ENCODE measurements at places on chromosomes 12 and 14.

GRCh38 chr12:123044351-123044750 is 63.9 kb downstream of the ARL6IP4 start:
- DNase-seq, result no peak

DNA sequence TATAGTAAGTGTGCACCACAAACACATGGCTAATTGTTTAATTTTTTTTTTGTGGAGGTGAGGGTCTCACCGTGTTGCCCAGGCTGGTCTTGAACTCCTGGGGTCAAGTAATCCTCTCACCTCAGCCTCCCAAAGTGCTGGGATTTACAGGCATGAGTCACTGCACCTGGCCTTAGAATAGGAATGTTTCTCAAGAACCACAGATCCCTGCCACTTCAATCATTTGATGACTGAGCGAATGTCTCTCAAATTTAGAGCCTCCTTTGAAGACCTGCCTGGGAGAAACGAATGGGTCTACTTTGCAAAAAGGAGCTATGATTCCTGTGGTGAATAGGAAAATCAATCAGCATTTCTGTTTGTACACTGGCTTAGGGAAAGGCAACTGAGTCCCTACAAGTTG is 33.5 kb upstream of the CHST11 start:
- DNase-seq, result no peak

DNA sequence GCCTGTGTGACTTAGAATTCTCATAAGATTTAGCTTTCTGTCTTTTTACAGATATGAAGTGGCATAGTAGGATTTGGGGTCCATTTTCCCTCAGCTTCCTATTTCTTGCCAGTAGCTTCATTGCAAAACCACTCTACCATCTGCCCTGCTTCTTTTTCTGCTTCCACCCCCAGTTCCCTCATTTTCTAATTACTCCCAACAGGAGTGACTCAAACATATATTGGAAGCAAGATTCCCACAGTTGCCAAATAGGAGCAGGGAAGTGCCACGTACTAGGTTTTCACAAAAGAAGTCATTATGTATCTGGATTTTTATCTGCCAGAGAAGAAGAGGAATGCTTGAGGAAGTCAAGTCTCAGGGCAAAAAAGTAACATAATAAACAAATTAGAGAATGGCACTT is 64.1 kb downstream of the ANO4 start:
- no peak for DNase-seq

DNA sequence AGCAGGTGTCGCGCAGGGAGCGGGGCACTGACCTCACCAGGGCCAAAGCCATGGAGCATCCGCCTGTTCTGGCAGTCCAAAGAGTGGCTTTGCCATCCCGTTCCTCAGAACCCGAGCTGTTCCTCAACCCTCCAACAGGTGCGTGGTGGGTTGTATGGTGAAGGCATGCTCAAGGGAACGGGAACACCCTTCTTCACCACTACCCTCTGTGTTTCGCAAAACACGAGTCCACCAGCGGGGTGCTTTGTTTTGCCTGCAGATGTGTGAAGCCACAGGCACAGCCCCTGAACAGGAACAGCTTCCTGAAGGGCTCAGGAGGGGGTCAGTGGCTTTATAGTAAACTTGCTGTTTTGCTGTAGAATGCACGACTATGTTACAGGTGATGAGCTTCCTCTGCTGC is 52.7 kb downstream of the SMOC1 start:
- no peak for DNase-seq

DNA sequence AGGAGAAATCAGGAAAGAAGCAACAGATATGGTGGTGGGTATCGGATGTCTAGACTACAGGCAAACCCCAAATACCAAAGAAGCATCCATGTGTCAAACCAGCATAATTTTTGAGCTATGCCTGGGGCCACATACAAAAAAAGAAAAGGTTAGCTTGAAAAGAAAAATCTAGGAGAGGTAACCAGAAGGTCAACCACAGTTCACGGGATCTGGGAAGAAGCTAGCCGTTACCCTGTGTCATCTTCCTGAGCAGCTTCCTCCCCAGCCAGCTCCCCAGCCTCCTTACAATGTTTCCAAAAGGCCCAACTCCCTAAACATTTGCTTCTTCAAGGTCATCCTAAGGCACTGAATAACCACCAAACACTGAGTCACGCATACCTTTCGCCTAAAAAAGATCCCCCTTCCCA is 3.1 kb downstream of the SINHCAF start:
- no peak for DNase-seq

DNA sequence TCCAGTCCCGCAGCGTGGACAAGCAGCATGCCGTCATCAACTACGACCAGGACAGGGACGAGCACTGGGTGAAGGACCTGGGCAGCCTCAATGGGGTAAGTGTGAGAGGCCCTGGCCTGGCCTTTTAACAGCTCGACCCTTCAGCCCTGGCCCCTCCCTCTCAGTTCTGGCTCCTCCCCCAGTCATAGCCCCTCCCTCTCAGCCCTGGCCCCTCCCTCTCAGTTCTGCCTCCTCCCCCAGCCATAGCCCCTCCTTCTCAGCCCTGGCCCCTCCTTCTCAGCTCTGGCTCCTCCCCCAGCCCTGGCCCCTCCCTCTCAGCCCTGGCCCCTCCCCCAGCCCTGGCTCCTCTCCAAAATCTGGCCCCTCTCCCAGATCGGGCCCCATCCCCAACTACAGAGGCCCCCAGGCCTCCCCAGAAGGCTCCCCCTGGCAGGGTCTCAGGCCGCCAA is 11.2 kb downstream of the CEP170B start:
- no peak for DNase-seq

GRCh38 chr12:120445911-120446843 is at the start of the genes GATC and TRIAP1:
Gene GATC, plus strand, starts transcription at chr12:120446444. Its CDS starts 37 bp downstream, at chr12:120446481.
Gene TRIAP1, minus strand, starts transcription at chr12:120446384. Its CDS starts 12 bp downstream, at chr12:120446372.
- peak; percentile 91 for DNase-seq

DNA sequence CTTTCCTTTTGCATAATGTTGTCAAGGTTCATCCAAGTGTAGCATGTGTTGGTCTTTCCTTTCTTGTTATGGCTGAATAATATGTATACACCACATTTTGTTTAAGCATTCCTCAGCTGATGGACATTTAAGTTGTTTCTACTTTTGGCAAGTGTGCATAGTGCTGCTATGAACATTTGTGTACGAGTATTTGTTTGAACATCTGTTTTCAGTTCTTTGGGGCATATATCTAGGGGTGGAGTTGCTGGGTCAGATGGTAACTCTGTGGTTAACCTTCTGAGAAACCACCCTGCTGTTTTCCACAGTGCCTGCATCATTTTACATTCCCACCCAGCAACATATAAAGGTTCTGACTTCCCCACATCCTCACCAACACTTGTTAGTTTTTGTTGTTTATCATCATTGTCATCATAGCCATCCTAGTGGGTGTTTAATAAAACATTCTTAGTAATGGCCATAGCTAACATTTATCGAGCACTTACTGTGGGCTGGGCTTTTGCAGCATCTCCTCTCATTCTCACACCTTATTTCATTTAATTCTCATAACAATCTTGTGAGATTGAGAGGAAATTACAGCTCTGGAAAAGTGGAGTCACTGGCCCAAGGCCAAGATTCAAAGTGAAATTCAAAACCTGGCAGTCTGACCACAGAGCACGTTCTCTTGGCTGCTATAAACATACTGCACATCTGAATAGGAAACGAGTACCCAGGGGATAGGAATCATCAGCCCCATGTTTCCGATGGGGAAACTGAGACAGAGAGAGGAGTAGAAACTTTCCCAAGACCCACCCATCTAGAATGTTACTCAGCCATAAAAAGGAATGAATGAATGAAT is 193.6 kb downstream of the KSR2 start:
- no peak for DNase-seq

GRCh38 chr12:93967454-93967853 is 180.9 kb upstream of the PLXNC1 start:
- no peak for DNase-seq

- no peak for DNase-seq
Measured at GRCh38 chr14:100292301-100292775, 13.9 kb downstream of the SLC25A29 start.

GRCh38 chr12:125166041-125166440 is 100.8 kb downstream of the AACS start:
- DNase-seq, result no peak

GRCh38 chr14:75757644-75758402 is 96.8 kb downstream of the TTLL5 start:
- DNase-seq, result no peak

DNA sequence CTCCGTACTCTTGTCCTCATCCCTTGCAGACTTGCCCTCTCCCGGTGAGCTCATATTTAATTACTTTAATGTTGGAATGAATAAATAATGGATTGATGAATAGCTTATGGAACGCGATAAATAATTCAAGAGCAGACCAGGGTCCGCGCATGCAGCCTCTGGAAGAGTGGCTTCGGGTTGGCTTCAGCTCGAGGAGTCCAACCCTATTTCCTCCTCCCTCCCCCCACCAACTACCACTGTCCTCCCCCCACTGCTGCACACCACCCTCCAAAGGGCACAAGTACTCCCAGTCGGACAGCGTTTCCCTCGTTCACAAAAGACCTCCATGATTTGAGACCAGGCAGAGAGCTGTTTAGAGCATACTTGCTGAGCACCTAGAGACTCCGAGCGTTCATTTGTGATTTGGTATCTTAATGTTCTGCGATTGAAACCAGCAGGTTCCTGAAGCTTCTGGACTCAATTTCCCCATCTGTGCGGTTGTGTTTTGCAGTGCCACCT is 647 bp upstream of the SIX1 start:
- DNase-seq, result no peak

DNA sequence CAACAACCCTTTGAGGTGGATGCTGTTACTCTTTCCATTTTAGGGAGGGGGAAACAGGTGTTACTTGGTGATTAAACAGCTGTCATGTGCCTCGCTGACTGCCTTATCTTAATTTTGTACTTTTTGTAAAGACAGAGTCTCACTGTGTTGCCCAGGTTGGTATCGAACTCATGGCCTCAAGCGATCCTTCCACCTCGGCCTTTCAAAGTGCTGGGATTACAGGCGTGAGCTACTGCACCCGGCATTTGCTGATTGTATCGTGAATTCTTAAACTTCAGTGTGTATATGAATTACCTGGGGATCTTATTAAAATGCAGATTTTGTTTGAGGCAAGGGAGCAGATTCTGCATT is 659 bp downstream of the PSMD9 start:
- DNase-seq, result no peak

GRCh38 chr12:131830914-131831571 is 2.9 kb downstream of the MMP17 start:
- DNase-seq, result no peak

DNA sequence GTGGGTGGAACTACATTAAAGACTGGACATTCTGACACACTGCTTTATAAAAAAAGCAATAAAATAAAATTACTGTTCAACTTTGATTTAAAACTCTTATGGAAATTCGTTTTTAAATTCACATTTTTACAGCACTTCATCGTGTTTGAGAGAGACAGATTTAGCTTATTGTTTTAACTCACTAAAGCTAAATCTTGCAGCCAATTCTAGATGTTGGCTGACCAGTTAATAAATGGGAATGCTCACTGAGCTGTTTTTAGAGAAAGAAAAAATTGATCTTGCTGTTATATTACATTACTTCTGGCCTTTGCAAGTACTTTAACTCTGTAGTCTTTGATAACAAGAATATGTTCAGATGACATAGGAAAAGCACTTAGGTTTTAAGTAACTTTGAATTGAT is 157.1 kb downstream of the PLCZ1 start:
- no peak for DNase-seq

- no peak for DNase-seq
Measured at GRCh38 chr12:70451528-70451927, 85.4 kb downstream of the KCNMB4 start.

GRCh38 chr12:93116632-93117031 is 187.5 kb upstream of the EEA1 start:
- DNase-seq, result no peak

GRCh38 chr12:15963271-15963670 is 52.1 kb downstream of the DERA start:
- no peak for DNase-seq

- DNase-seq, result no peak
Measured at GRCh38 chr12:68585966-68586365, 24.7 kb upstream of the RAP1B start.

- DNase-seq, result no peak
Measured at GRCh38 chr12:91240386-91241095, 57.9 kb upstream of the DCN start.

DNA sequence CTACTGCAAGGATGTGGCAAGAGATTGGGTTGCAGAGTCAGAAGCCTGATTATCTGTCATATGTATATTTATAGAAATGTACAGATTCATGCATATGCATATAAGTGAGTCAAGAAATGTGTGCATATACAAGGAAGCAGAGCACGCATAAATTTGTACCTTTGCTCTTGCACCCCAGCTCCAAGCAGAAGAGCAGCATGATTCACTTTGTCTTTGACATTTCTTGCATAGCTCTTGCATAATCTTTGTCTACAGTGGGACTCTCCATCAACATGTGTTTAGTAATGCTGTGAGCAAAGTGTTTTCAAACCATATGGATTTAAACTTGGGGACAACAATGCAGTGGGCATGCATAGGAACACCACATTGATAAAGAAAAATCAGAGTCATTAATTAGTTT is 330.7 kb upstream of the DCN start:
- DNase-seq, result no peak

GRCh38 chr12:100778967-100779590 is 15.5 kb upstream of the ANO4 start:
- DNase-seq, result no peak

DNA sequence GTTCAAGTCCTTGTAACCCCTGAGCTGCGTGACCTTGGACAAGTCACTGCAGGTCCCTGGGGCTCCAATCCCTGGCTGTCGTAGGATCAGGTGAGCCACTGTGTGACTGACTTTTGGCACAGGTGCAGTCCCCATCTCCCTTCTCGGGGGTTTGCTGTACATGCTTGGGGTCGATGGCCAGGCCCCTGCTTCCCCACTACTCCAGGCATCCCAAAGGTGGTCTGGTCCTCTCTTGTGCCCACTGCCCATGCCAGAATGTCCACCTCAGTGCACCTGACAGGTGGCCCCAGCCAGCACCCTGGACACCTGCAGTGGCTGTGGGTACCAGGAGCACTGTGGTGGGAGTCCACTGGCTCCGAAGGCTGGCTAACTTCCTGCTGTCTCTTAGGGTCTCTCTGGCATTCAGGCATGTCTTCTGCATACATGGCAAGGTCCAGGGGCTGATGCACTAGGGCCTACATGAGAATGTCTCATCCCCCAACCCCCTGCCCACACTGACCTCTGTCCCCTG is 14.7 kb downstream of the FOXN4 start:
- no peak for DNase-seq

DNA sequence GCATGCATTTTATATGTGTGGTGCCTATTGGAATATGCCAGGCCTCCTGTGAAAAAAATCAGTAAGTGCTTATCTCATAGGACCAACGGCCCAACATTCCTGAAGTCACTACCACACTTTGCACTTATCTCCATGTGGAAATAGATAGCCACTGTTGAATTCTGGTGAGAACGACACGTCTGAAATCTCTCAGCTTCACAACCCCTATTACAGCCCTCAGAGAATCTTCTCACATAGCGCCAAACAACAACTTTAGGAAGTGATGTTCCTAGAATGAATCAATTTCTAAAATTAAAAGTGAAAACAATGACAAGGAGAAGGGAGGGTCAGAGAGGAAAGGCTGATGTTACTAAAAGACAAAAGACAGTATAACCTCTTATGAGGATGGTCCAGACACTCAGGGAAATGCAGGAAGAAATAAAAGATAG is 270.8 kb upstream of the BTG1 start:
- no peak for DNase-seq

- no peak for DNase-seq
Measured at GRCh38 chr14:39446131-39446744, 14.0 kb upstream of the FBXO33 start.

Measured in RPMI8226 (cell line).